KG1 (cell line): ENCODE measurements at places on chromosomes 7 and 10.

DNA sequence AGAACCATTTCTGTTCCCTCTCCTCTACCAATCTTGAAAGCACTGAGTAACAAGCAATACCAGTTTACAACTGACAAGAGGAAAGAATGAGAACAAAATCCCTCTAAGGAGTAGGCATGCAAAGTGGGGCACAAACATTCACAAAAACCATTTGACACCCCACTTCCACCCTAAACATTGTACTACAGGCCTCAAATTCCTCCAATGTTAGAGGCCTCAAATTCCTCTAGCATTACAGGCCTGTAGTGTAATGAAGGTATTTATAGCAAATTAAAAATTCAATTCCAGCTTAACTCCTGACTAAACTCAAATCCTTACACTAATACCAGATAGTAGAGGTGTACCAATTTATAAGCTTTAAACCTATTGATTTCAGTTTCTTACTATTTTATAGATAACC is 85.4 kb downstream of the SIRT1 start:
- no peak for DNase-seq

- DNase-seq = no peak
Observed at GRCh38 chr10:129335942-129336341, 131.1 kb upstream of the MGMT start.

DNA sequence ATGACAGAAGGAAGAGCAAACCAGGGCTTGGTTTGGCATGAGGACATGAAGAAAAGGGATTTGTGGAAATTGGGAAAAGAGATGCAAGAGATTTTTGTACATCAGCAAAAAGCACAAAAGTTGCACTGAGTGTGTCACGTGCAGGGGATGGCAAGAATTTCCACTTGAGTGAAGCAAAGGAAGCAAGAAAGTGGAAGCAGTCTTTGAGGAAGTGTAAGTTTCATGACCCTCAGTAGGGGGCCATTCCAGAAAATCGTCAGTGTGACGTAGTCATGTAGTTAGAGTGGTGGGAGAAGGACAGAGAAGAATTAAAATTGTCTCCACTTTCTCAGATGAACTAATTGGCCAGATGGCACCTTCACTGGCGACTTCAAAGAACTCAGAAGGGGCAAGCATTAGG is 123.3 kb upstream of the FZD1 start:
- no peak for DNase-seq

- DNase-seq = no peak
Observed at GRCh38 chr7:28954946-28955345, 3.2 kb downstream of the TRIL start.

GRCh38 chr7:152759949-152760853 is 649 bp downstream of the ACTR3B start:
- DNase-seq = no peak

GRCh38 chr10:37992083-37992482 is 15.6 kb upstream of the ZNF25 start:
- DNase-seq = no peak

- no peak for DNase-seq
Observed at GRCh38 chr10:7300384-7300971, 110.4 kb downstream of the SFMBT2 start.

GRCh38 chr7:98755138-98755898 is 114.5 kb downstream of the TMEM130 start:
- DNase-seq = no peak

DNA sequence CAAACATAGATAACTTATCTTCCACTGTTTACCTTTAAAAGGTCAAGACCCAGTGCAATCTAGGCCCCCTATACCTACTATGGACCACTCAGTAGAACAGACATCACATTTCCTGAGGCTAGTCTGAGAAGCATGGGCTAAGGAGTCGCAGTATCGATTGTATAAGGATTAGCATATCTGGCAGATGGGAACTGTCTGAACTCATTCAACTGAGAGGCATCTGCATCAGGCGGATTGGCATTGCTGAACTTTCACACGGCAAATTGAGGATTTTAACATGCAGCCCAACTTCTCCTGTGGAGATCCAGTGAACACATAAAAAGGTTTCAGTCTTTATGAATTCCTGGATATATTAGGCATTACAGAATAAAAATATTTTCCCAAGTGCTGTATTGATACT is 89.1 kb upstream of the LRGUK start:
- no peak for DNase-seq

DNA sequence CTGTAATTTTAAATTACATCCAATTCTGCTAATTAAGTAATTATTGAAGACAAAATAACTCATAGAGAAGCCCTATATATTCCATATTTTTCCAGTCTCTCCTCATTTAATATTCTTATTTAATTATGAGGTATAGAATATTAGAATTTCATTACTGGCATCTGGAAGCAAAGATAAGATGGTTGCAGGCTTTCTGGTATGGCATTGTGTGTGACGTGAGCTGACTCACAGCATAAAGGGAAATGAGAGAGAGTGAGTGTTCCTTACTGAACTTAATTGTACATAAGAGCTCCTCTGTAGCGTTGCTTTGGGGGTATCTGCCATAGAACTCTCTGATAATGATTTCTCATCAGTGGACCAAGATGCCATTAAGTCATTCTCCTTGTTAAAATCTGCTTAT is 127.4 kb upstream of the TEX47 start:
- DNase-seq = no peak
